ENCODE measurements at places on chromosomes 5 and 9.

GRCh38 chr5:101067429-101067828 is 164.3 kb upstream of the ST8SIA4 start:
- DNase-seq, result no peak

DNA sequence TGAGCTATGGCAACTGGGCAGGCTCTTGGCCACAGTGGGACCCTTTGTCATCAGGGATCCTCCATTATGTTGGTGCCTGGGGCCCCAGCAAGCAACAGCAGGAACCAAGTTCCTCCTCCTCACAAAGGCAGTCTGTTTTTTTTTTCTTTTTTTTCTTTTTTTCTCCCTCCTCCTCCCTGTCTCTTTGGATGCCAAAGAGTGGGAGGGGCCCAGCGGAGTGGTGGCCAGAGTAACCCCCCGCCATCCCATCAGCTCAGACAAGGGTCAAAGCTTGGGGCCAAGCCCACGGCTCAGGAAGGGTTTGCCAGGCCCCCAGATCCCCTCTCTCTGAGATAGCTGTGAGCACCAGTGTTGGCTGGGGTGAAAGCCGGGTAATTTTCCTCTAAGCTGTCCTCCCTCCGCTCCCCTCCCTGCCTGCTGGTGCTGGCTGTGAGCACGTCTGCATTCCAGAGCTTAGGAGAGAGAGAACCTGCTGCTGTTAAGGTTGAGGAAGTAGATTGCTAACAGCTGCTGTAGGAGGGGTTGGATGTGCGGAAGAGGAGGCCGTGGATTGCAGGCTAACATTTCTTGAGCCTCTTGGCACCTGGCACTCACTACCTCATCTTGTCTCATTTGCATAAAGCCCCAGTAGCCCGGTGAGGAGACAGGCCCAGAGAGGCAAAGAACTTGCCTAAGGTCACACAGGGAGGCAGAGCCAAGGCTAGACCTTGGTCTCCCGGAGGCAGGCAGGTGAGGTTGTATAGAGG is 21.2 kb downstream of the GSN start:
- no peak for DNase-seq

- no peak for DNase-seq
These were observed 93.3 kb downstream of the PPARGC1B start for GRCh38 chr5:149823375-149823774.

GRCh38 chr5:149930749-149931574 is 13.6 kb downstream of the PDE6A start:
- no peak for DNase-seq

GRCh38 chr5:157214415-157214814 is 33.8 kb downstream of the ITK start:
- no peak for DNase-seq

DNA sequence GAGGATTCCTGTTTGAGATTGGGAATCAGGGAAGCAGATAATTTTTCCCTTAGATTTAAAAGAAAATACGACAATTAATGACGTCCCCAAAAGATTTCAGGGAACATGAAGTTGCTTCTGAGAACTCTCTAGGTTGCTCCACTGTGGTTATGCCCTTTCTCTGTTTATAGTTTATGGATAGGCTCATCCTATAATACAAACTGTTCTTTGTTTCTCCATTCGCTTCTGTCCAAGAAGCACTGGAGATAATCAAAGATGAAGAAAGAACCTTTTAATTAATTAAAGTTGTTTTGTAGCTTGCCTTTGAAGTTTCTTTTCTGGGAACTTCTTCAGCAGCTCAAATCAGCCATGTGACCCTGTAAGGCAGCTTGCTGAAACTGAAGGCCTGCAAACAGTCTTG is 87.5 kb downstream of the CHSY3 start:
- no peak for DNase-seq

- DNase-seq, result no peak
These were observed 89.6 kb upstream of the SMC5 start for GRCh38 chr9:70169222-70169621.

DNA sequence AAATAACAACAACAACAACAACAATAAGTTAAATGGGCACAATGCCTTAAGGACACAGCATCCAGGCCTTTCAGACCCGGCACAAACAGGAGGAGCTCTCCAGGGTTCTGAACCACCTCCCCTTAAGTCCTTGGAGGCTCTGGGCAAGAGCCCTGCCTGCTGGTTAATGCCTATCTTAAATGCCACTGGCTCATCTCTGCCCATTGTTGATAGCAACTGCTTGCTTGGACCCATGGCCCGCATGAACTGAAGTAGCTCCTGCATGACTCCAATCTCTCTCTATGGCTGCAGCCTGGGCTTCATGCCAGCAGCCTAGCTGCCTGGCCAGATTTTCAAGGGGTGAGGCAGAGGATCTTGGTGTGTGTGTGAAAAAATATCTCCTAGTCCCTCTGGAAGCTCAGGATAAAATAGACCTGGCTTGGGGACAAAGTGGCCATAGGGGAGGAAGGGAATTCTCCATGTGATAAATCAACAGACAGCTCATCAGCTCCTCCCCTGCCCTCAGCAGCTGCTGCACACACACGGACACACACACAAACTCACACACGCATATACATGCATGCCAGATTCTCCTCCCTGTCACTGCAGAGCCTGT is 27.4 kb downstream of the FAM219A start:
- no peak for DNase-seq

DNA sequence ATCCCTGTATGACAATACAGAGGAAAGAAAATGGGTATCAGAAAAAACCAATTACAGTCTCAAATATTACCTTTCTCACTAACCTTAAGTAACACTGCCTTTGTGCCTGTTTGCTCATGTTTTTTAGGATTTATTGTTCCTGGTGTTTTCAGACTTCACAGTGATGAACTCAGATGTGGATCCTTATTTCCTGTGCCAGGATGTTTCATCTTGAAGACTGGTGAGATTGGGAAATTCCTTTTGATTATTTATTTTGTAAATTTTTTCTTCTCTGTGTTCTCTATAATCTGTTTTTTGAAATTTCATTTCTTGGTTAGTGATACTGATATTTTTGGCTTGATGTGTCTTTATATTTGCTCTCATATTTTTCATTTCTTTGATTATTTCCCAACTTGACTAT is 142.4 kb upstream of the GRIN3A start:
- no peak for DNase-seq

- DNase-seq, result no peak
These were observed 80.1 kb downstream of the MTREX start for GRCh38 chr5:55387865-55388264.

- DNase-seq, result no peak
These were observed 58.0 kb downstream of the TMEM215 start for GRCh38 chr9:32841314-32841713.

- DNase-seq, result no peak
These were observed 77.5 kb downstream of the HSPA4 start for GRCh38 chr5:133129289-133129688.

GRCh38 chr9:6132650-6133049 is 83.0 kb upstream of the IL33 start:
- DNase-seq, result no peak

DNA sequence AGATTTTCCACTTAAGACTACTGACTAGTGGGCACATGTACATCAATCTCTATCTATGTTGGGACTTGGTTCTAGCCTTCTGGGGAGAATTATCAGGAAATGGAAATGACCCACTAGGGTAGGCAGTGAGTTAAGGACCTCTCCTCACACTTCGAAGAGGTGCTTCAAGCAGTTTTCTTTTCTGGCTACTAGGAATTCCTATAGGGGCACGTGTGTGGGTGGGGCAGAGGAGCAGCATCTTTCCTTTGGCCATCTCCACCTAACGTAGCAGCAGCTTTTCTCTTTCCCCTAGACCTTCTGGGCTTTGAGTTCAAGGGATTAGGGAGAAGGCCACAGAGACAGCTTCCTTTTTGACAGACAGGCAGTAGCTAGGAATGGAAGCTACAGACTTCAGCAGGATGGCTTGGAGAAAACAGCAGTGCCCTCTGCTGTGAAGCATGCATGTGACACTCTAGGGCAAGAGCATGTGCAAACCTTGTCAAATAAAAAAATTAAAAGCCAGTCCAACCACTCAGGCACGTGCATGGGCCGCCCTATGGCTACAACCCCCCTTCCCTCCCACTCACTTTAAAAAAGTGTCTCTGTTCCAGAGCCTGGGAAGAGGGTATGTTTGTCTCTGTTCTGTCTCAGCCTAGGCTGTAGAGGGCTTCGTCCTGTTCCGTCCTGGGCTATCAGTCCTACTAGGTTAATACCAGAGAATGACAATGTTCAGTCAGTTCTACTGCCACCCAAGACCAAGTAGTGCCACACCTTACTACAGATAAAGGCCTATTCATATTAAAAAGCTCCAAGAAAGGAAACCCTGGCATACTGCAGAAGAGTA is 8.7 kb upstream of the GFRA3 start:
- DNase-seq, result no peak

- DNase-seq, result no peak
These were observed 198.4 kb upstream of the RASA1 start for GRCh38 chr5:87069311-87069710.

GRCh38 chr9:97366889-97367288 is 45.0 kb upstream of the TDRD7 start:
- no peak for DNase-seq

DNA sequence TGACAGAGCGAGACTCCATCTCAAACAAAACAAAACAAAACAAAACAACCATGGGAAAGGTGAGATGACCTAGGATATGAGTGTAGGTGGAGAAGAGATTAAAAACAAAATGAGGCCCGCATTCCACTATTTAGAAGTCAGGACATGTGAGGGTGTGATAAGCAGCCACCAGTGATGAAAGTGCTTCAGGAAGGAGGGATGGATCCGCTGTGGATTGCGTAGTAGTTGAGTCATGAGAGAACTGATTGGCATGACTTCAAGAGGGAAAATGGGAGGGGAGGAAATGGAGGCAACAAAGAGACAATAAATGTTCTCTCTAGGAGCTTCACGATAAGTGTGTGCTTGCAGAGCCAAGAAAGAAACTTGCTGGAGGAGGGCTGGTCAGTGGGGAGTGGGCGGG is 367.6 kb downstream of the ARL15 start:
- no peak for DNase-seq

DNA sequence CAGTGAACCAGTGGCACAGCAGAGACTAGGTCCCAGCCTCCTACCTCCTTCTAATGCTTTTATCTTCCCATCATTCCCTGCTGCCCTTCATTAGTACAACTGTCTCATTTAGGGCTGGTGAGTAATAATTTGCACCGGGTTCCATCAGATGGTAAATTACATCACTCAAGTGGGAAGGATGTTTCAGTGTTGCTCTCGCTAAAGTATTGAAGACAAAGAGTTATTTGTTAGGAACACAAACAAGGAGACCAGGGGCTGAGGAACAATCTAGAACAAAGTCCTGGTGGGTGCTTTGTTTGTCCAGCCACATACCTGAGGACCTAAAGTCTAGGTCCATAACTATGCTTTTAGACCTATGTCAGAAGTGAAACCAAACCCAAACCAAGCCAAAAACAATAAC is 52.4 kb downstream of the SEC61B start:
- DNase-seq, result no peak

GRCh38 chr9:114668146-114668545 is 10.5 kb upstream of the TEX53 start:
- no peak for DNase-seq

DNA sequence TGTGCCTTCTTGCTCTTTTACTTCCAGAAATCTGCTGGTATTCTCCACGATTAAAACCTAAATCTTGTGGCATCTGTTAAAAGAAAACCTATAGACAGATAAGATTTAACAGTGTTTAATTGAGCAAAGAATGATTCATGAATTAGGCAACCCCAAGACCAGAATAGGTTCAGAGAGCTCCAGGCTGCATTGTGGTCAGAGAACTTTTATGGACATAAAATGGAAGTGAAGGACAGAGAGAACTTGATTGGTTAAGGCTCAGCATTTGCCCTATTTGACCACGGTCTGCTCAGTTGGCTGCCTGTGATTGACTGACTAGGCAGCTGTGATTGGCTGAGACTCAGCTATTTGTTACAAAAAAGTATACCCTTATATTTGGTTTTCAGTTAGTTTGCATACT is 10.4 kb upstream of the SLC36A2 start:
- no peak for DNase-seq

DNA sequence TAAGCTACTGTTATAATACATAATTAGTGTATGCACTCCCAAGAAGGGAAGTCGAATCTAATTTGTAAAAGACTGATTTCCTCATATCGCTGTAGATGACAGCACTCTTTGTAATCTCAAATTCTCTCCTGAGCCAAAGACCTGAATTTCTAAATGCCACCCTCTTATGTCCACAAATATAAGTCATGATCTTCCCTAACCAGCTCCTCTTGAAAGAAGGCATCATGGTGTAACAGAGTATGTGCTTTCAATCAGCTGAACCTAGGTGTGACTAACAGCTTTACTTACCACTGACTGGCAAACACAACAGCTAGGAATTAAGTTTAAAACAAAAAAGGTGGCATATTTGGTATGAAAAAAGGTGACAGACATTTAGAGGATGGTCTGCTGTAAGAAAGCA is 34.0 kb upstream of the CTNNAL1 start:
- DNase-seq, result no peak

DNA sequence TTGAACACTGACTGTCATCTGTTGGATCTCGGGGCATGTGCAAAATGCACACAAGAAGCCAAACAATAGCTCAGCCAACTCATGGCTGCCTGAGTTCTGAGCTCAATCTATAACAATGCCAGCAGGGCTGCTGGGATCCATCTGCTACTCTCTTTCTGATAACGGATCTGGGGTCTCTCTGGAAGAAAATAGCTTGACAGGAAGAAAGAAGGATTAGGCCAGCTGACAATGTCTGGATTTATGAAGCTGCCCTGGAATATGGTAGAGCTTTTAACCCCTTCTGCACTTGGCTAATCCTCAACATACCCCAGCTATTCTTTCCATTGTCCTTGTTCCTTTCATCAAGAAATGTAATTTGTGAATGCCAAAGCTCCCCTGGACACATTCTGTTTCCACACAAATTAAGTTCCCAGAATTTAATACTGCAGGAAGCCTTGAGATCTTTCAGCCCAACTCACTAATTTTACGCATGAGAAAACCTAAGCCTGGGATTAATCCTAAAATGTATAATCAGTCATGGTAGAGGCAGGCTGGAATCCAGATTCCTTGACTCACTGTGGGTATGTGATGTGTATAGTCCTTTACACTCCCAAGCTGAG is 62.7 kb upstream of the PCA3 start:
- DNase-seq, result no peak

DNA sequence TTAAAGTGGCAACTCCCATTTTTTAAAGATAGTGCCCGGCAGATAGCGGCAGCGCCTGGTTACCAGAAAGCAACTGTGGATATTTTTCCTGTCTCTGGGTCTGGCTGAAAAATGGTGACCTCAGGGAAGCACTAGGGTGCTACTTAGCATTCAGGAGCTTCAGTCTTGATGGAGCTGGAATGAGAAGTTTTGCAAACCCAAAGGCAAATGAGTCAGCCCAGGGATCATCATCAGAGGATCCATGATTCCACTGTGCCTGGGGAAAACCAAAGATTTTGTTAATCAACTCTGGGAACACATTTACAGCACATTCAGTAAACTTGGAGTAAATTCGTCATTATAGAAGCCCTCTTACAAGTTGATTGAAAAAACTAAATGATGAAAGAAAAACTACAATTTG is 26.7 kb downstream of the F2R start:
- DNase-seq, result no peak

- no peak for DNase-seq
These were observed 816.8 kb downstream of the MTRR start for GRCh38 chr5:8685704-8686103.

Data from activated gamma-delta T cell treated with Interleukin-2 at 50 U/mL for 16 hours (primary cell).